ENCODE measurements at places on chromosomes 3 and 15. TPM values are rescaled to one million over a fixed set of nuclear protein-coding genes. Genes with fewer than 3 reads are reported as not detected.

The NANOGP8 gene
- polyA plus RNA-seq = 0.33 TPM

The PCOLCE2 gene
- 1.2 TPM for polyA plus RNA-seq

The C3orf33 gene
- polyA plus RNA-seq = 3.1 TPM

The NAA80 gene
- polyA plus RNA-seq = 6.3 TPM

DNA sequence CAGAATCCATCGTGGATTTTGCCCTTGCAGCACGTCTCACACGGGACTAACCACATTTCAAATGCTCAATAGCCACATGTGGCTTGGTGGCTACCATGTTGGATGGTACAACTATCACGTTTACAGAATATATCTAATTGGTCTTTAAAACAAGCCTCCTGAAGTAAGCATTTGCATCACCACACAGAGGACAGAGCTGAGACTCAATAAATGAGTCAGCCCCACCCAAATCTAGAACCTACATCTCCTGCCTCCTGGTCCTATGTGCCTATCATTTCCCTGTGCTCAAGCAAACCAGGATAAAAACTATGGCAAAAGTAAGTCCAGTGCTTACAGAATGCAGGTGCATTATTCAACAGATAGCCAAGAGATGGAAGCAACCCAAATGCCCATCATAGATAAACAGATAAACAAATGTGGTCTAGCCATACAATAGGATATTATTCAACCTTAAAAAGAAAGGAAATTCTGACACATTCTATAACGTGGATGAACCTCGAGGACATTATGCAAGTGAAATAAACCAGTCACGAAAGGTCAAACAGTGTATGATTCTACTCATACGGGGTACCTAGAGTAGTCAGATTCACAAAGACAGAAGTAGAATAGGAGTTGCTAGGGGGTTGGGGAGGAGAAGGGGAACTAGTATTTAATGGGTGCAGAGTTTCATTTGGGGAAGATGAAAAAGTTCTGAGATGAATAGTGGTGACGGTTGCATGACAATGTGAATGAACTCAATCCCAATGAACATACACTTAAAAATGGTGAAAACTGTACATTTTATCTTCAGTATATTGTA is 43.9 kb downstream of the SRGAP3 start:
- DNase-seq = no peak

DNA sequence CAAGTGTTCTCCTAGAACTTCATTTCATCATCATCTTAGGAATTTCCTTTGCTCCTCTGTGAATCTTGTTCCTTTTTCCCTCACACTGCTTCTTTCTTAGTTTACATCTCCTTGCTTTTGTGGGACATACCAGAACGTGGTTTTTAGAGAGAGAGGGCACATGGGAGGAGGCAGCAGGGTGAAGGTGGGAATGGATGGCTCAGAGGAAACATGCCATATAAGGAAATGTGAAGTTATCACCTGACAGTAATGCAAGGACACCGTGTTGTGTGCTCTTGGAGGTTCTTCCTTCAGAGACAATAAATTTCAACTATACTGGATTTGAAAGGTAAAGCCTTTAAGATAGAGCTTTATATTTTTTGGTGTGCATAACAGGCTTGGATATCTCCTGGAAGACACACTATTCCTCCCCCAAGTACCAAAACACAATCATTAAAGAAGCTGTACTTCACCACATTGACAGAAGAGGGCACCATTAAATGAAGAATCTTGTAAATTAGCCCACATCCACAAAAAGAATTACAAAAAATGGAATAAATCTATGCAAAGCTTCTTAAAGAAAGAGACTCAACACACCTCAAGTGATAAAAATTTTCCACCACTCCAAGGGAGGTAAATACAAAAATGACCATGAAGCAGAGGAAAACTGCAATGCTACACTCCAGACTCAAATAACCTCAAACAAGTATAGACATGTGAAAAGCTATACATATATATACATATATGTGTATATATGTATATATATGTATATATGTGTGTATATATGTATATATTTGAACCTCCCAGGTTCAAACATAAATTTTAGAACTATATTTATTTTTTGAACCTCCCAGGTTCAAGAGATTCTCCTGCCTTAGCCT is 26.1 kb downstream of the RPL39L start:
- DNase-seq = no peak

- no peak for DNase-seq
These were observed 2.0 kb upstream of the RPUSD2 start for GRCh38 chr15:40567111-40567510.

DNA sequence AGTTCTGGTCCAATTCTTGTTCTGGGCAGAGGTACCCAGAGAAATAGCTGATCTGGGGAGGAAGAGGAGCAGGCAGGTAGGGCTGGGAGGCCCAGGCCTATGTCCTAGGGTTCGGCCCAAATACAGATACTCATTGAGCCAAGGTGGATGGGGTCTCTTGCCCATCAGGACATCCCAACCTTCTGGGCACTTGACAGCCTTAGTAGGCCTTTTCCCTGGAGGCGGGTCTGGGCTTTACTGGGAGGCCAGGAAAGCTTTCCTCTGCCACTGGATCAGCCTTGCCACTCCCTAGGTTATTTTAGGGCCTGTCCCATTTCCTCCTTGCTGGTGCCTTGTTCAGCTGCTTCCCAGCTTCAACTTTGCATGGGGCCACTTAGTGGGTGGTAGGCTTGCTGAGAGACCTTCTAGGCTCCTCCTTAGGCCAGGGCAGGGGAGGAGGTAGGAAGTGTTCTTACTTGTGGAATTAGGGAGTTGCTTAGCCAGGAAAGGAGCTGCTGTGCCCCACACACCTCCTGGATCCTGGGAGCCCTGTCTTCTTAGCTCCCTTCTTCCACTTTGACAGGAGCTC is 9.7 kb downstream of the TEX264 start:
- DNase-seq = no peak

DNA sequence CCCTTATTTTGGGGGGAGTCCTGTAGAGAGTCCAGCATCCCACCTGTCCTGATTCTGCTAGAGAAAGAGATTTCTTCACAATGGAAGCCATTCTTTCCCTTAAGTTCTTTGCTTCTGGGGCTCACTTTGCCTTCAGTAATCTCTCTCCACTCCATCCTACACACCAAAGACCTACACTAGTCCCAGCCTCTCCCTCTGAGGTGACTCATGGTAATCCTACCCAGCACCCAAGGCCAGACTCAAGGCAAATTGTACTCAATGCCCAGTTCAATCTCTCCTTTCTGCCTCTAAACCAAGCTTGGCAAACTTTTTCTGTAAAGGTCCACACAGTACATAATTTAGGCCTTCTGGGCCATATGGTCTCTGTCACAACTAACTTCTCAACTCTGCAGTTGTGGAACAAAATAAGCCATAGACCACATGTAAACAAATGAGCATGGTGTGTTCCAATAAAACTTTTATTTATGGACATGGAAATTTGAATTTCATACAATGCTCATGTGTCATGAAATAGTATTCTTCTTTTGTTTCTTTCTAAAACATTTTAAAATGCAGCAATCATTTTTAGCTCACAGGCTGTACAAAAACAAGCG is 72.5 kb downstream of the MRPL46 start:
- DNase-seq = no peak

DNA sequence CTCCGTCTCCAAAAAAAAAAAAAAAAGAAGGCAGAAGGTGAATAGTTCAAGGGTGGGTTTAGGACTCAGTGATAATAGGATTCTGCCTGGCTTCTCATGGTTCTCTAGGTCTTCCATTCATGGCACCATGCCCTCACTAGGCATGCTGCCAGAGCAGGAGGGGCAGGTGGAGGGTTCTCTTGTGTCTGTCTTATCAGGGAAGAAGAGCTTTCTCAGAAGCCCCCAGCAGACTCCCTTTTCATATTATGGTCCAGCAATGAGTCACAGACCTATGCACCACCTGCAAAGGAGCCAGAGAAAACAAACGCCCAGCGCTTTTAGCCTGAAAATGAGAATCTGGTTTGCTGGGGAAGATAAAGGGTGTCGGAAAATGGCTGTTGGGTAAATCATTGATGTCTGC is 3.0 kb downstream of the CCR2 start:
- no peak for DNase-seq

- DNase-seq = no peak
These were observed 31.2 kb downstream of the BCHE start for GRCh38 chr3:165805946-165806561.

GRCh38 chr3:31532587-31533168 is at the start of gene STT3B:
TSS of gene STT3B (plus strand) at chr3:31532925. CDS start at chr3:31532999, 74 bp downstream.
- DNase-seq = peak; percentile 53

- DNase-seq = no peak
These were observed 26.5 kb downstream of the LYSMD4 start for GRCh38 chr15:99706557-99707303.

DNA sequence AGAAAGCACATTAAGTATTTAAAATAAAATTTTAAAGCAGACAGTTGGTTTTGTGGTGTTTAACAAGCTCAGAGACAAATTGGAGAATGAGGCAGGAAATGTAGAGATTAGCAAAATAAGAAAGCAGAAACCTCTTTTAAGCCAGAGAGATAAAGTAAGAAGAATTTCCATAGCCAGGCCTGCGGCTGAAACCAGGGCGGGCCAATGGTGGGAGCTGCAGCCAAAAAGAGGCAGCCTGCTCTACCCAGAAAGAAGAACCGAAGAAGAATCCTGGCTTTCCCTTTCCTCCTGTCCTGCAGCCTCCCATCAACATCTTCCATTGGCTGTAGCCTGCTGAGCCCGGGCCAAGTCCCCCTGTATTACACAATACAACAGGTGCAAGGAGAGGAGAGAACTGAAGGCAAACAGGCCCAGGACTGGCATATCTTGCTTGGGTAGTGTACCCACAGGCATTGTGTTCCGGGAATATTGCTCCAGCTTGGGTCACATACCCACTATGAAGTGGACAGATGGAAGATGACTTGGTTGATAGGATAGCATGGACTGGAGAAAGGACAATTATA is 11.5 kb upstream of the TFG start:
- DNase-seq = no peak

DNA sequence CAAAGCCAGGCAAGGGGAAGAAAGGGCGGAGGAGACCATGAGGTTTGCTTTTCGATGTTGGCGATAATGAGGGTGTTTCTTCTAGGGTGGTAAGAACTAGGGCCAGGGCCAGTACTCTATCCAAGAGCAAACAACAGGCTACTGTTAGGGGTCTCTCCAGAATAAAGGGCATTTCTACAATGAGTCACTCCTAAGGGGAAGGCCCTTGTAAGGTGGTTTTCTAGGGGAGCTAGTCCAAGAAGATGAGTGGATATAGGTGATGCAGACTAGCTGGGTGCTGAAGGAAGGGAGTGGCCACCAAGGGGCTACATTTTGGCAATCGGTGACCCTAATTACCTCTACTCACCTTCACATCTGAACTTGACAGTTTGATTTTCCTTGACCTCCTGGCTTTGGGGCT is 148.5 kb upstream of the HACD2 start:
- no peak for DNase-seq

DNA sequence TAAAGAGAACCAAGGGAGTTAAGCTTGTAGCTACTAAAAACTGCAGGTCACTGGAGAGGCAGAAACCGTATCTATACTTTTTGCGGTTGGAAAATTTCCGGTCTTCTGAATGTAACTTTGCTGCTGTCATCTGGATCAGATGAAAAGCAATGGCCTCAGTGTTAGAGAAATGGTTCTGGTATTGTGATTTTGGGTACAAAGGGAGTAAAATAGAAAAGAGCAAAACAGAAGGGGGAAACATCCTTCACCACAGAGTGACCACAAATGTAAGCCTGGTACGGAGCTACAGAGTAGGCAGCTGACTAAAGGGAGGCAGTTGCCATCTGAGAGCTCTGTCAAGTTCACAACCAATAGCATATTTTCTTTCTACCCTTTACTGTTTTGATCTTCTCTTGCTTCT is 5.6 kb downstream of the CD96 start:
- no peak for DNase-seq

- no peak for DNase-seq
These were observed 419.9 kb downstream of the NR2F2 start for GRCh38 chr15:96750361-96750760.
